Fibroblast of gingiva (primary cell): ENCODE measurements at places on chromosomes 4 and X.
A peak's percentile ranks its signal among the peaks of the same experiment; 100 is the strongest.

- DNase-seq = no peak
Observed at GRCh38 chr4:160818571-160818970, 1345.2 kb downstream of the FSTL5 start.

DNA sequence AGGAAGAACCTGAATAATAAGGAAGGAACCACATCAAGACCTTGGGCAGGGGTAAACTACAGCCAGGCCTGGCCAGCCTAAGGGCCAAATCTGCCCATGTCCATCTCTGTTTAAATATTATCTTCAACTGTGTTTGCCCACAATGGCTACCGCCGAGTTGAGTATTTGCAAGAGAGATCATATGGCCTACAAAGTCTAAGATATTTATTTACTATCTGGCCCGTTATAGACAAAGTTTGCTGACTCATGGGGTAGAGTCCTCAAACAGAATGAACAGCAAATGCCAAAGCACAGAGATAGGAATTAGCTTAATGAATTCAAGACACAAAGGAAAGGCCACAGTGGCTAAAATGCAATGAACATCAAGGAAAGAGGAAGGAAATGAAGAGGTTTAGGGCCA lies 44.8 kb downstream of the RPS6KA3 start:
- DNase-seq = peak; percentile 56

GRCh38 chr4:11468901-11469300 lies 40.2 kb upstream of the HS3ST1 start:
- no peak for DNase-seq

GRCh38 chrX:155070663-155070974 lies 317 bp downstream of the CMC4 start:
- DNase-seq = no peak

DNA sequence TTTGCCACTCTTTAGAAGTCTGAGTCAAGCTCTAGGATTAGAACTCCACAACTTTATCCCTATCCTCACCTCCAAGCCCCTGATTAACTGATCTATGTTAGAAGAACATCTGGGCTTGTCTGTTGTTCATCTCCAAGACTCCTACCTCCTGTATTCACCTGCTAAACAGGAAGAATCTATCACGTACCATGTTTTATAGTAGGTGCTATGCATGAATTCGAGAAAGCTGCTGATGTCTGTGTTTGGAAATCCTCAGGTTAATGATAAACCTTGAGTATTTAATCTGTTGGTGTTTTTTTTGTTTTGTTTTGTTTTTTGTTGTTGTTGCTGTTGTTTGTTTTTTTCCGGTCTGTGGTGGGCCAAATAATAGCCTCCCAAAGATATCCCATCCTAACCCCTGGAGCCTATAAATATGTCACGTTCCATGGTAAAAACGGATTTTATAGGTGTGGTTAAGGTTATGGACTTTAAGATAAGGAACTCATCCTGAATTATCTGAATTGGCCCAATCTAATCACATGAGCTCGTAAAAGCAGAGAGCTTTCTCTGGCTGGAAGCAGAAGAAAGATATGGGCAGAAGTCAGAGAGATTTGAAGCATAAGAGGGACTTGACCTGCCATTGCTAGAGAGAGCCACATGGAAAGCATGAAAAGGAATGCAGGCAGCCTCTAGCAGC lies 101.2 kb upstream of the DUSP21 start:
- no peak for DNase-seq
